Stomach (tissue), 19 donors: ENCODE measurements at places on chromosomes 4 and X. TPM values are rescaled to one million over a fixed set of nuclear protein-coding genes. Genes with fewer than 3 reads are reported as not detected.

DNA sequence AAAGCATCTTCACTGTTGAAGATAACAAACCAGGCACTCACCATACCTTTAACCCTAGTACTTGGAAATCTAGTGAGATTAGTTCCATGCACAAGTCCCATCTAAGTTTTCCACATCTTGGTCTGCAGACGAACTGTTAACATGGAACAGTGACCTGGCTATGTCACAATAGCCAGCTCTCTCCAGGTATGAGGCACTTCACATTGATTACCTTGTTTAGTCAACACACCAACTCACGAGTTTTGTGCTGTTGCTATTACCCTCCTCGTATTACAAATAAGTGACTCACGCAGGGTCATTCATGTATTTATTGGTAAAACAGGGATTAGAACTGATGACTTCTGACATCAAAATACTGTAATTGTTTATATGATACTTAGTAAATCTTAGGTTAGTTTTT lies 36.4 kb upstream of the FRAS1 start:
- no peak overlapping the region for H3K27ac ChIP-seq
- no peaks in the 10 kb centered on the region for H3K27me3 ChIP-seq
- DNase-seq, result no peak
- no peak overlapping the region for H3K4me3 ChIP-seq
- no peaks in the 10 kb centered on the region for H3K4me1 ChIP-seq

DNA sequence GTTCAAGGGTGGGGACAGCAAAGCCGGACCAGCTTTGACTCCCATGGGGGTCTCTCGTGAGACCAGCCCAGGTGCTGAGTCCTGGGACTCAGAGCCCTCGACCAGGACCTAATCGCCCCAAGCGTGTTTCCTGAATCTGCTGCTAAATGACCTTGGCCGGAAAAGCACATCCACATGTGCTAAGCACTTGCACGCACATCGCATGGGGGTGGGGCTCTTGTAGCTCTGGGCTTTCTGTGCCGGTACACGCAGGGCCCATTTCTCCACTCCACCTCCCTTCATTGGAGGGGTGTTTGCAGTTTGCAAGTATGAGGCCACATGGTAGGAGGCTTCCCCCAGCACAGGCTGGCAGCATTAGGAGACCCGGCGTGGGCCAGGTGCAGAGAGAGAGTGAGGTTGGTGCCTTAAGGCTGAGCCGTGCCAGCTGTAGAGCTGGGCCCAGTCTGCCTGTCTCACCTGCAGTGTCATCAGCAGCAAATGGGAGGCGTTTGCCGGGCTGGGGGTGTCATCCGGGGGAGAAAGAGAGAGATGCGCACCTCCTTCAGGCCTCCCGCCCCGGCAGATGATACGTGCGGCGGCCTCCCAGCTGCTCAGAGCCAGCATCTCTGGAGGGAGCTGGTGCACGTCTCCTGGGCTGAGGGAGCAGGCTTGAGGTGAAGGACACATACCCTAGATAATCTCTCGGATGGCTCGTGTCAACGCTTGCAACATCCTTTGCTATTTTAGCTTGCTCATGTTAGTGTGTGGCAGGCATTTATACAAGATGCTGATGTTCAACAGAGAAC lies 45.2 kb upstream of the CLCN4 start:
- H3K27ac ChIP-seq, result peak overlapping the region; percentile 72
- H3K36me3 ChIP-seq, result peaks cover 7% of the 10 kb centered on the region
- peaks cover 45% of the 10 kb centered on the region for H3K4me1 ChIP-seq
- no peak for DNase-seq
- no peaks in the 10 kb centered on the region for H3K27me3 ChIP-seq

DNA sequence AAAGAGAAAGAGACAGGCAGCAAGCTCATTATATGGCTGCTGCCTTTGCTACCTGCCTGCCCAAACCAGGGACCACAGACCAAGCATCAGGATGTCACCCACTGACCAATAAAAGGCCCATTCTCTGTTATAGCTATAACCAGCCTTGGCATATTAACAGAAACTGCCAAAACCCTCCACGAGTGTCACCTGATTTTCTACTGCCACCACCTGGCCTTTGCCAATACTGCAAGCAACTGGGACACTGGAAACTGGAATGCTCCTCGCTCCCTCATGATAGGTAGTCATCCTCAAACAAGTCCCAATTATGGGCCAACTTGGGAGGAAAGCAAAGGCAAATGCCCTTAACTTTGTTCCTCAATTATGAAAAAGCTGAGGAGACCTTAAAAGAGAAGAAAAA lies 76.0 kb downstream of the SPIN4 start:
- no peaks in the 10 kb centered on the region for H3K4me1 ChIP-seq
- peak; percentile 4 for DNase-seq
- no peaks in the 10 kb centered on the region for H3K27me3 ChIP-seq
- H3K4me3 ChIP-seq, result no peak overlapping the region
- H3K27ac ChIP-seq, result no peak overlapping the region
- no peaks in the 10 kb centered on the region for H3K36me3 ChIP-seq

The SAP30 gene
- 4.1 TPM for total RNA-seq

The FAM47E gene
- 9.5 TPM for total RNA-seq

The LRCH2 gene
- 3.8 TPM for total RNA-seq

- no peak overlapping the region for H3K4me3 ChIP-seq
- no peak for DNase-seq
- no peaks in the 10 kb centered on the region for H3K27me3 ChIP-seq
- H3K36me3 ChIP-seq, result no peaks in the 10 kb centered on the region
- no peak overlapping the region for H3K27ac ChIP-seq
Measured at GRCh38 chr4:110663206-110663605, 40.3 kb upstream of the PITX2 start.

The MAGEA8 gene
- total RNA-seq, result not detected

DNA sequence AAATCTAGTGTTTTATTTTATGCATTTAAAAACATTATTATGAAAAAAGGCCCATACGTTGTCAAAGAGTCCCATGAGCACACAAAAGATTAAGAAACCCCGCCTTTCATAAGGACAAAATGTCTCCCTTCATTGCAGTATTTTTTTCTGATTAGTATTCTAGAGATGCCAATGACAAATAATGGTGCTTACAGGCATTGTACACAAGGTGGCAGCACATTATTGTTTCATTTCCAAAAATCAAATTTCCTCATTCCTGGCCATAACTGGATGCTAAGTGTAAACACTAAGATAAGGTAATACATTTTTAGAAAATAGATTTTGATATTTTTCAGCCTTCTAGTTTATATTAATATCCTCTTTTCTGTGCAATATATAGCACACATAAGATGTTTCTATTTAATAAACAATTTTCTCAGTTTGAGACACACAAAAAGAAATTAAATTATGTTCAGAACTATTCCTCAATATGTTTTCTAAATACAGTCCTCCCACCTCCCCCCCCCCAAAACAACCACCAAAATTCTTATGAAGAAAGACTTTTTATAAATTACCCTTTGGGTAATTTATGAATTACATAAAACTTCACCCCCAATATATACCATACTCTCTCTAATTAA lies 47.7 kb downstream of the TIGD2 start:
- no peak overlapping the region for H3K27ac ChIP-seq
- H3K36me3 ChIP-seq, result no peaks in the 10 kb centered on the region
- H3K4me1 ChIP-seq, result no peaks in the 10 kb centered on the region
- no peak overlapping the region for H3K4me3 ChIP-seq
